CD4-positive, alpha-beta memory T cell (primary cell): ENCODE measurements at places on chromosomes 4 and X. TPM values are rescaled to one million over a fixed set of nuclear protein-coding genes. Genes with fewer than 3 reads are reported as not detected.

GRCh38 chrX:138128027-138128671 is 562.2 kb downstream of the ZIC3 start:
- DNase-seq, result peak; percentile 6

DNA sequence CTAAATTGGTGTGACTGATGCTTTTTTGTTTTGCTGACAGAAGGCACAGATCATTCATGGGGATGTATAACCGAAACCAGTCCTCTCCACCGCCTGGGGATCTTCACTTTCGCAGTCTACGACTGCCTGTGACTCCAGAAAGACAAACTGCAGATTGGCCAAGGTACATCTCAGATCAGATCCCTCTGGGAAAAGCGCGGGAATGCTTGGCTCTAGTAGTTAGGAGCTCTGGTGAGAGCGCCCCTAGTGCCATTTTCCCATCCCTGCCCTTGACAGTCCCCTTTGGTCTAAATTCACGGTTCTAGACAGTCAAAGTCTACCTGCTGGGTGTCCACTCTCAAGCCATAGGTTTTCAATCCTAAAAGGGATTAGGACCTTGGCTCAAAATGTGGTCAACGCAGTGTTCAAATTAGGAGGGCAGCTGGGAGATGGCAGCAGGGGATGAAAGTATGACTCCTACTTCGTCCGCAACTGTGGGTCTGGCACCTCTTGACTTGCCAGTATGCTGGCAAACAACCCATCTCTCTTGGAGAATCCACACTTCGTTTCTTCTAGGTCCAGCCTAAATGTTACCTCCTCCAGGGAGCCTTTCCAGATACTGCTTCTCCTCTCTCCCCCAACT is 6.9 kb upstream of the HAND2 start:
- DNase-seq, result no peak

DNA sequence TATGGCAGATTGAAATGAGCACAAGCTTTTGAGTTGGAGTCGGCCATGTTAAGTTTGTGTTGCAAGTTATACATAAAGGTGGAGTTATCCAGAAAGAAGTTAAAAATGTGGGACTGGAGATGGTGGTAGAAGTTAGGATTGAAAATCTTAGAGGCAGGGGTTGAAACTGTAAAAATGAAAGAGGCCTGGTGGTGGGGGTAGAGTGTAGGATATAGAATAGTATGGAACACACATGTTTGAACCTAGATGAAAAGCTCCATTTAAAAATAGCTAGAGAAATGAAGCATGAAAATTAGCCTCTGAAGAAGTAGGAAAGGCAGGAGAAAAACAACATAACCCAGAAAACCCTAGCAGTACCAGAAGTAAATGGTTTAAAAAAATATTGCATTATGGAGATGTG is 131.8 kb upstream of the ENPEP start:
- no peak for DNase-seq

- no peak for DNase-seq
Measured at GRCh38 chrX:71949844-71950445, 39.3 kb downstream of the NHSL2 start.

DNA sequence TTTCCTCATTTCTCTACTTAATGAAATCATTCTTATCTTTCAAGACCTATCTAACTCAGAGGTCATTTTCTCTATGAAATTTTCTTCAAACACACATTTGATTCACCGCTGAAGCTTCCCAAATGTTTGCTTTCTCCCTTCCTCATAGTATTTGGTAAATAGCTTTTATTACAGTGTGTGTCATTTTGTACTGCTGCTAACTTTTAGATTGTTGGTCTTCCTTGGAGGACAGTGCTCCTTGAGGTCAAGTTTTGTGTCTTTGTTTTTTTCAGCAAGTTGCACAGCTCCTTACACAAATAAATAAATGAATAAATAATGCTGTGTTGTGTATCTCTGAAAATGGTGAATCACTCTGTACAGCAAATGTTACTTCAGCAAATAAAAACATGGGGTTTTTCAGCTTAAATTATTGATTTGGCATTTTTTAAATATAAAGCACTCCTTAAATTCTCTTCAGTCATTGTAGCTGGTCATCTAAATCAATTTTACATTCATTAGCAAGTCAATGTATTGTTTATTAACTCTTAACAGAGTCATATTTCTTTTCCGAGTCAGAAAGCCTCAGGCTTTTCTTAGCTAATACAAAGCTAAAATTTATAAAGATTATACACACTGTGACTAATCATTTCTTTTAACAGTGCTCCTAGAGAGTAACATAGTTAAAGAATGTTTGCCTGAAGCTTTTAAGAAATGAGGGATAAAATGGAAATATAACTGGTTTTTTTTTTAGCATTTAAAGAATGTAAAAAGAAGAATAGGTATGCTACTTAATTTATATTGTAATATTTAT is 30.1 kb upstream of the MAD2L1 start:
- no peak for DNase-seq

DNA sequence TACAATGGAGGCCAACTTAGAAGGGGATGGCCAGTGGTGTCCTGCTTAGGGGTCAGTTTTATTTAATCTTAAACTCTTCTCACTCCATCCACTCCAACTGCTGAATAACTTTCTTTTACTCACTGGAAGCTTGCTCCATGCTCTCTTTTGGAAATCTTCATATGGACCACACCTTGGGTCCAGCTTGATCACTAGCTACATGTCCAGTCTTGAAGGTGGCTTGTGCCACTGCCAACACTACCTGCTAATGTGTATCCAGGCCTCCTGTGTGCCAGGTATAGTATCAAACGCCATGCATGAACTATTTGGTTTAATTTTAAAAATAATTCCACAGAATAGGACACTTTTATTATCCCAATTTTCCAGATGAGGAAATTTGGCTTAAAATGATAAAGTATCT is 37.0 kb upstream of the KDR start:
- no peak for DNase-seq

GRCh38 chrX:129792586-129793291 is 13.0 kb downstream of the SASH3 start:
- DNase-seq, result no peak

DNA sequence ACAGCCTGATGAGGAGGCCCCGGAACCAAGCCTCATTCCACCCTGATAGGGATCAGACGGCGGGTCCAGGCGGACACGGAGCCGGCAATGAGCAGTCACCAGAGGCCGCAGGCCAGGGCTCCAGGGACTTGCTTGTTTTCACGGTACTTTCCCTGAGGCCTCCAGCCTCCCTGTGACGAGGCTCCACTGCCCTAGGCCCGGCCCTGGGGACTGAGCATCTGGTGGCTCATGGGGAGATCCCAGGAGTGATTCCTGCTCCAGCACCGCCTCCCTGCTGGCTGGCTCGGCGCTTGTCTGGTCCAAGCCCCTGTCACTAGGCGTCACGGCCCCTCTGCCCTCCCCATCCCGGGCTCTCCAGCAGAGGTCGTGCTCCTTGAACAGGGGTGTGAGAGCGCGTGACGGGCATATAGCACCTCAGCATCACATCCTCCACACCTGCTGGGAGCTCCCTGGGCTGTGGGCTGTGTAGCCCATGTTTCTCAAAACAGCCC is 14.1 kb downstream of the HTRA3 start:
- no peak for DNase-seq

DNA sequence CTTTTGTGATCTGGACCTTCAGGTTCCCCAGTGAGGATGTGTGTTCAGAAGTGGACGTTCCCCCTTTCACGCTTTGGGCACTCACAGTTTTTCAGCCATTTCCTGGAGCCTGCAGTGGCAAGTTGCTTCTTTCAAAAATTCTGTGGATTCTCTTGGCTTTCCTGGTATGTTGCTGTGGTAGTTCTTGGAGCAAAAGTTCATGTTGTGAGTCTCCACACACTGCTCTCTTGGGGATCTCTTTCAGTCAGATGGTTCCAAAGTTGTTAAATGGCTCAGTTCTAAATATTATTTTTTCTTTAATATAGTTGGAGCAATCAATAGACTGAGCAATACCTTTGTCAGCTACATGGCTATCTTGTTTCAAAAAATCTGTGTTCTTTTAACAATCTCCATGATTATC is 28.5 kb upstream of the BANK1 start:
- no peak for DNase-seq

DNA sequence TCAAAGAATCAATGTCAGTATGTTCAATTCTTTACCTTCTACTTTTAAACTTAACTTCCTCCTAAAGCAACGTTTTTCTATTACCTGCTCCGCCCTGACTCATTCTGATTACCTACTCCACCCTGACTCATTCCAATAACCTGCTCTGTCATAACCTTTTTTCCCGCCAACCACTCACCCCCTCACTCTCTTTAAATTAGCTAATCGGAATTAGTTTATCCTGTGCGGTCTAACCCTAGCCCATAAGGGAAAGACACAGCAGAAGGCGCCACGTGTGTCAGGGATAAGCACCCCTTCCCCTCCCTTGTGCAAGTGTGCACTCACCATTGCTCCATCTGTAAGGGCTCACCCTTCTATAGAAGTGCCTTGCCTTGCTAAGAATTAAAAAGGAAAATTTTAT is 64.4 kb downstream of the EIF4E start:
- DNase-seq, result no peak

- no peak for DNase-seq
Measured at GRCh38 chrX:11881485-11882170, 123.6 kb downstream of the MSL3 start.

- DNase-seq, result no peak
Measured at GRCh38 chr4:5037553-5038551, 13.4 kb upstream of the STK32B start.

- DNase-seq, result no peak
Measured at GRCh38 chr4:83152746-83153145, 38.2 kb upstream of the PLAC8 start.

DNA sequence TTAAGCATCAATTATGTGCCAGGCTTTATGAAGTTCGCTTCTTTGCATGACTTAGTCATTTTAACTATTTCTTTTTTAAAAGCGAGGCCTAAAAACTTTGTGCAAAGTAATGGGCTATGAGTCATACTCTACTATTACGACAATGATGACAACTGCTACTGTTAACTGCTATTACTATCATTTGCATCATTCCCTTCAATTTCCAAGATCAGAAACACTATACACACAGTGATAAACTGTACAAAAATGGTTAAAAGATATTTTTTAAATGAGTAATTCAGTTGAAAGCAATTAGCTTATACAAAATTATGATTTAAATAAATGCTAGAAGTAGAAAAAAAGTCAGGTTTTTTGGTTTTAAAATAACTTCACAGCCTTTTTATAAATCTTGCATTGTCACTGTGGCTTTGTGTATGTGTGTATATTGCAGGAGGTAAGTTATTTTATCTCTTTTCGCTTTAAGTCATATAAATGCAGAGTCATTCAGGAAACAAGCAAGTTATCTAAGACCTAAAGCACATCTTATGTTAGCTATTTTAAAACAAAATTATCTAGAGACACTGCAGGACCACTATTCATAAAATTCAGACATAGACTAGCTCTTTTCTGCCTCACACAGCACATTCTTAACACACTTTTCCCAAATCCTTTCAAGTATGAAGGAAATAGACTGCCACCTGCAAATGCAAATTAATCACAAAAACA is 18.5 kb upstream of the CXCL3 start:
- no peak for DNase-seq

DNA sequence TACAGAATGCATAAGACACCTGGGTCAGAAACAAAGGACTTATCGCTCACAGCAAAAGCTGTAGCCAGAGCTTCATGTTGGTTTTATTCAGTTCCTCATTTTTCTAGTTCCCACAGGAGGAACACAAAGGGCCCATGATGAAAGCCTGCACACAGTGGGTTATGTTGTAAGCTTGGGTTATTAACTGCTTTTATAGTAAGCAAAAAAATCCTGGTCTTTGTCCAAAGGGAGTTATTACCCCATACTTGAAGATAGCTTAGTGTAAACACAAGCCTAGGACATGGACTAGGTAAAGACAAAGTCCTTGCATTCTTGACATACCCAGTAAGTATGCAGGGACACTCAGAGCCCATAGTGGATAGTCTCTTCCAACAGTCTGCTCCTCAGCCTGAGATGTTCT is 11.7 kb downstream of the BBS12 start:
- no peak for DNase-seq

DNA sequence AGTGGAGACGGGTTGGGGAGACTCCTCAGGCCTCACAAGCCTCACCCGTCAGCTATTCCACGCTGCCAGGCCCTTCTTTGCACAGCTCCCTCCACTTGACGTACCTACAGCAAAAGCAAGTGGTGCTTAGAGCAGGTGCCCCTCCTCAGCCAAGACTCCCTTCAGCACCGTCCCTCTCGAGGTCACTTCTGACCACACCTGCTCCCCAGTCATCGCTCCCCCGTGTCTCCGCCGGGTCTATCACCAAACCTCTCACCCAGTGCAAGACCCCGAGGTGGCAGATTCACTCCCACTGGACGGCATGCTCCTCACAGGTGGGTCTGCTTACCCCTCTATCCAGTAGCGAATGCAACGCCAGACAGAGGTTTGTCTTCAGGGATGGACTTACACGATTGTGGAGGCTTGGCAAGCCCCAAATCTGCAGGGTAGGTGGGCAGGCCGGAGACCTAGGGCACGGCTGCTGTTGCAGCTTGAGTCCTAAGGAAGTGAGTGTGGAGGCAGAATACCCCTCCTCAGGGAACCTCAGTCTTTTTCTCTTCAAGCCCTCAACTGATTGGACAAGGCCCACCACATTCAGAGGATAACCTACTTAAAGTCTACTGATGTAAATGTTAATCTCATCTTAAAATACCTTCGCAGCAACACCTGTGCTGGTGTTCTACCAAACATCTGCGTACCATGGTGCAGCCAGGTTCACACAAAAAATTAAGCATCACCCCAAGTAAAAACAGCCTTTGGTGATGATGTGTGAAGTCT is 14.5 kb upstream of the HELT start:
- no peak for DNase-seq

- DNase-seq, result no peak
Measured at GRCh38 chrX:34528081-34528480, 129.0 kb downstream of the TMEM47 start.

DNA sequence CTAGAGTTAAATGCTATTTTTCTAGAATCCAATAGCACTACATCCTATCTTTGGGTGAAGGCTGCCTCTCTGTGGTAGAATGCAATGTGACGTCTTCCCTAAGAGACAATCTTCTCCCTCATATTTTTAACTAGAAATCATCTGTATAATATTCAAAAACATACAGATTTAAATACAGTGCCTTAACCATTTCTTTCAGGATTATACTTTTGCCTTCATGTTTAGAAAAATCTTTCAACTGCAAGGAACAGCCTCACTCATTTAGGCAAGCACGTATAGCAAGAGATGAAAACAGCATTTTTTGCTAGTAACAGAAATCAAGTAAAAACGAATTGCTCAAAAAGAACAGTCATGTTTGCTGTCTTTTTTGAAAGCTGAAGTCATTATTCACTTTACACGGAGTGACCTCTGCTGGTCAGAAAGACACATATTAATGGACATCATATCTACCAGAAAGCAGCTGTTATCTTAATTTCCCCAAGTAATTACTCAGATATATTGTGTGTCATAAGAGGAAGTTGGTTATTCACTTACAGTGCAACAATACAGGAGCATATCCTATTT is 422.3 kb downstream of the STPG2 start:
- DNase-seq, result no peak

Gene FAM50A
- total RNA-seq, result 70.3 TPM

Gene COL4A6
- total RNA-seq, result not detected

Gene EDA
- total RNA-seq, result 4.0 TPM

Gene CLCN4
- 0.28 TPM for total RNA-seq

Gene IGFBP7
- not detected for total RNA-seq

Gene KLB
- not detected for total RNA-seq

Gene CSAG3
- not detected for total RNA-seq

Gene RNF212
- 2.4 TPM for total RNA-seq

Gene ARHGEF38
- total RNA-seq, result not detected

Gene ALB
- not detected for total RNA-seq
